ENCODE measurements at places on chromosomes 1 and 21.

- no peak for ATAC-seq
Measured at GRCh38 chr21:42747276-42747701, 93.9 kb downstream of the PDE9A start.

DNA sequence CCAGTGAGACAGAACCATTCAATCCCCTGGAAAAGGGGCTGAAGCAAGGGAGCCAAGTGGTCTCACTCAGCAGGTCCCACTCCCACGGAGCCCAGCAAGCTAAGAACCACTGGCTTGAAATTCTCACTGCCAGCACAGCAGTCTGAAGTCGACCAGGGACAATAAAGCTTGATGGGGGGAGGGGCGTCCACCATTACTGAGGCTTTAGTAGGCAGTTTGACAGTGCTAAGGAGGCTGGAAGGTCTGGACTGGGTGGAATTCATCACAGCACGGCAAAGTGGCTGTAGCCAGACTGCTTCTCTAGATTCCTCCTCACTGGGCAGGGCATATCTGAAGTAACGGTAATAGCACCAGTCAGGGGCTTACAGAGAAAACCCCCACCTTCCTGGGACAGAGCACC is 105.4 kb upstream of the GORAB start:
- no peak for ATAC-seq

DNA sequence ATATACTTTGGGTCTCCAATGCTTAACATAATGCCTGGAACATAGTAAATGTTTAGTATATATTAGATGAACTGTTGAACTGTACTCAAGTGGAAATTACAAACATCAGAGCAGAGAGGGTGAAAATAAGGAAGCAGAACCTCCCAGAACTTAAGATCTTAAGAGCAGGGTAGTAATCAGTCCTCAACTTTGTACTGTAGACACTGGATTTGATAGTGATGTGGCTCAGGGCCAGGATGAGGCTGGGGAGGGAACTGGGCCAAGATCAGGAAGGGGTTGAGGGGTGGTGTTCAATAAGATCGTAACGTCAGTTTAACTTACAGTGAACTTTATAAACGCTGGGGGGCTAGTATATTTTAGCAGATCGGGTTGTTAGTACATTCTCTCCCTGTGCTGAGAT is 15.4 kb downstream of the MPZL1 start:
- ATAC-seq = no peak

DNA sequence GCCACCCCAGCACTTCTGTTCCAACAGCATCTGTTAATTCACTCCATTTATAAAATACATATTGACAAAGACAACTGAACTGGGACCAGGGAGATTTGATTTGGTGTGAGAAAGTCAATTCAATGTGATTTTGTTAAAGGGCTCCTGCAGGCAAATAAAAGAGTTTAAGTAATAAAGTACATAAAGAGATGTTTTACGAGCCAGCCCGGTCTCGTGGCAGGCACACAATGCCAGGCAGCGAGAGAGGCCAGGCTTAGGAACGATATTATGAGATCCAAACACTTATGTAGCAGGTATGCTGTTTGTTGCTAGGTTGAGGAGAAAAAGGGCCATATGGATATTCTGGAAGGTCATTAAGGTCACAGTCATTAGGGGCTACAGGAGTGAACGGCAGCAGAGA is 227.1 kb downstream of the KCTD3 start:
- no peak for ATAC-seq

DNA sequence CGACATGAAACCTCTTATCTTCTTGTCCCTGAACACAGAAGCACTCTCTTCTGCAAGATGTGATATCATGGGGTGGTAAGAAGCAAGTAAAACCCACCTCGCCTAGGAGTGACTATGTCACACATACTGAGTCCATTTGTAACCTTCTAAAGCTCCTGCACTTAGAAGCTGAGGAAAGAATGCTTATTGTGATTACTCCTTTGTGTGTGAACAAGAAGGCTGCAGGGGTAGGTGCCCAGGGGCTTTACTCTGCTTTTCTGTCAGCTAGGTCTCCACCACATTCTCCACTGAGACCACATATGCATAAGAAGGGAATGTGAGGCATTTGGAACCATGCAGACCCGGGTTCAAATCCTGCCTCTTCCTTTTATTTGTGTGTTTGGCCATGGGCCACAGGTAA is 144.3 kb downstream of the DMRTA2 start:
- no peak for ATAC-seq

GRCh38 chr1:110426854-110427253 is 19.4 kb upstream of the LAMTOR5 start:
- no peak for ATAC-seq

- ATAC-seq = no peak
Measured at GRCh38 chr1:116889380-116889779, 20.3 kb upstream of the PTGFRN start.

DNA sequence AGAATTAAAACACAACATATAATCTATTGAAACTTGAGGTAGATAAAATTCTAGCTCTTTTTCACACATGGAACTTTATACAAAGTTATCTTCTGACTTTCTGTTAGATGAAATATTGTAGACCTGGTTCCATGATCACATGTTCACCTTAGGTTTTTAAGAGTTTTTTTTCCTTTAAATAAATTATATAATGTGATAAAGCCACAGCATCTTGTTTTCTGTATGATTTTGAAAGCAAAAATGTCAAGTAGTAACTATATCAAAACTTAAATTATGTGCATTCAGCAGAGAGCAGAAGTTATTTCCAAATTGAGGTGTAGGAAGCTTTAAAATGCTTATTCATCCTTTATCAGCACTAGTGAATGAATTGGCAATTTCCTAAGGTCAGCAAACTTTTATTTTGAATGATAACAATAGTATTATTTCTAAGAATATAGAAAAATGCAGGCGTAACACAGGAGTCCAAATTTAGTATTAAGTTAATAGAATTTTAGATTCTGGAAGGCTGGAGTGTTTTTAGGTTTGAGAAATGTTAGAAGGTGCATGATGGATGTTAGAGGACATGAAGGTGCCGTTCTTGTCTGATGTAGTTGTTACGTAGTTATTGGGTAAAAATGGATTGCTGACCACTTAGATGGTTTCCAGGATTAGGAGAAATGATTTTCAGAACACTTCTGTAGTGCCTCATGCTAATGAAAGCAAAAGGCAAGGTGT is 17.5 kb downstream of the BACH1 start:
- ATAC-seq = no peak

GRCh38 chr1:109295712-109296415 is 10.9 kb downstream of the MYBPHL start:
- no peak for ATAC-seq

GRCh38 chr1:30061292-30062220 is 661.8 kb downstream of the MATN1 start:
- no peak for ATAC-seq

DNA sequence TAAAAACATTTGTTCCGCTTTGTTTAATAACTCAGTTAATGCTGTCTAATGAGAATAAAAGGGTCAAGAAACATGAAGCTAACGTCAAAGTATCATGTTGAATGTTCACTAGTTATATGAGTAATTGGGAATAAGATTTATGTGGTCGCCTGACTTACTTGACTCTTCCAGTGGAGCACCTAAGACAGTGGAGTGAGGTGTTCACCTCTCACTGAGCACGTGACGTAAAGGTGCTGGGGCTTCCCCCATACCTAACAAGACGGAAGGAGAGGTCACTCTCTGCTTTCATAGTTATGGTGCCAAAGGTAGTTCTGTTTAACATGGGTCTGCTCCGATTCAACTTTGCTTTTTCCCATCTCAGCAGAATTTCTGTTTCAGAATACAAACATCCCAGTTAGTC is 686 bp downstream of the KMO start:
- no peak for ATAC-seq

DNA sequence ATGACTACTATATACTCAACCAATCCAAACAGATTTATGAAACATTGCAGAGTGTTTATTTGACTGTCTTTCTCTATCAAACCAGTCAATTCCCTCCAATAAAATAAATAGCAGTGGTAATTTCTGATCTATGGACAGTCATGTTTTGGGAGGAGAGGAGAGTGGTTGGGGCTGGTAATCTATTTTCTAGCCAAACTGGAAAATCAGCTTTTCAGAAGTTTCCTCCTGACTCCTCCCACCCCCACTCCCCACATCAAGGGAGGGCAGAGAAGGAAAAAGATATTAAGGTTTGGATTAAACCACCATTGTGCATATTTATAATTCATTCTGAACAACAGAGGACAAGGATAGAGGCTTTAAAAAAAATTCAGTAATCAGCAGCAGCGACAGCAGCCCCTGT is 69.4 kb upstream of the SOX13 start:
- ATAC-seq = no peak

GRCh38 chr1:229114315-229114714 is 156.6 kb upstream of the RAB4A start:
- peak; percentile 80 for ATAC-seq

DNA sequence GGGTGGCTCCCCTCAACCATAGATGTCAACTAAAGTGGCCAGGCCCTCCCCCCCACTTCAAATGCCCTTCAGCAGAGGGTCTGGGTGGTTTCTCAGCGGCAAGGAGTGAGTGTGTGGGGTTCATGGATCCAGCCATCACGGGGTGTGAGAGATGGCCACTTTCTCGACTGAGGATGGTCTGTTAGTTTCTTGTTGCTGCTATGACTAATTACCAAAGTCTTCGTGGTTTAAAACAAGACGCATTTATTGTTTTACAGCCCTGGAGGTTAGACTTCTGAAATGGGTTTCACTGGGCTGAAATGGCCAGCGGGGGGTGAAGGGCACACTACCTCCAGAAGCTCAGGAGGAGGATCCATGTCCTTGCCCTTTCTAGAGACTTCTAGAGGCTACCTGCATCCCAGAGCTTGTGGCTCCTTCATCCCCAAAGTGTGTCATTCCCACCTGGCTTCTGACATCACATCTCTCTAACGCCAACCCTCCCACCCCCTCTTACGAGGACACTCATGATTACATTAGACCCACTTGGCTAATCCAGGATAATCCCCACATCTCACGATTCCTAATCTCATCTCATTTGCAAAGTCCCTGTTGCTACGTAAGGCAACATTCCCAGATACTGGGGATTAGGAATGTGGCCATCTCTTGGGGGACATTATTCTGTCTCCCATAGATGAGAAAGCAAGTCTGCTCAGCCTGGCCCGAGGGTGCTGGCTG is 53.0 kb downstream of the EPHB2 start:
- ATAC-seq = no peak

- ATAC-seq = peak; percentile 90
Measured at GRCh38 chr1:109298666-109299557, 7.9 kb downstream of the MYBPHL start.

DNA sequence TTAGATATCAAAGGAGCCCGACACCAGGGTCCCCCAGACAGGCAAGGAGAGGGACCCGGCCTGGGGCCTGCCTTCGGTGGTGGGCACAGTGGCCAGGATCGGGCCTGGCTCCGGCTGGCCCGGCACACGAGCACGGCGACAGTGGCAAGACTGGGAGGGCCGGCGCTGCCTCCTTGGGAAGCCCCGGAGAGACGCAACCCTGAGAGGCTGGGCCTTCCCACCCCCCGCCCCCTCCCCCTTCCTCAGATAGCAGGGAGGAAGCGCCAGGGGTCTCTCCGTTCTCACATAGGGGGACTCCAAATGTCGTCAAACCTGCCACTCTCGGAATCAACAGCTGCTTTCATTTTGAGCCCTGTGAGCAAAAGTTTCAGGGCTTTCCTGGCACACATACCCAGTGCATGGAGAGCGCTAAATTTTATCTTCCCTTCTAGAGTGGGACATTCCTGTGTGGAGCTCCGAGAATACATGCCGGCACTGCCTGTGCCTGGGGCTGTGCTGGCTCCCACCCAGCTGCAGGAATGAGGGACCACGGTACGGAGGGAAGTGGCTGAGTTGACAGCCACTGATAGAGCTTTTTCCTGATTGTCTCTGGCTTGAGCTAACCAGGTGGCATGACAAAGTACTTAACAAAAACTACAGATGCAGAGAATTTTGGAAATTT is 62.4 kb downstream of the CD247 start:
- peak; percentile 59 for ATAC-seq

DNA sequence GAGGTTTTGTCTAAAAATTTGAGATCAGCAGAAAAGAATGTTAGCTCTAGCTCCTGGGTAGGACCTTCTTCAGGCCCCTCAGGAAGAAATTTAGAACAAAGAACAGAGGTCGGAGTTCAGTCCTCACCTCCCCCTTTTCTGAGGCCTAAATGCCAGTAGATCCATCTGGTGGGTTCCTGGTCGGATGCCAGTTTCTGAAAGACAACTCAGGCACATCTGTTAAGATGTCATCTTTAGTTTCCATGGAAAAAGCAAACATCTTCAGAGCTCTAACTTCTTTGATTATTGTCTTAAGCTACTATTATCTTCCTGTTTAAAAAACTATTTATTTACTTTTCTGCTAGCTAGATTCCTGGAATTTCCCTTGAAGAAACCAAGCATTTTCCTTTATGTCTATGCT is 37.1 kb upstream of the USP25 start:
- ATAC-seq = no peak

- no peak for ATAC-seq
Measured at GRCh38 chr1:170460414-170461155, 71.4 kb upstream of the GORAB start.

DNA sequence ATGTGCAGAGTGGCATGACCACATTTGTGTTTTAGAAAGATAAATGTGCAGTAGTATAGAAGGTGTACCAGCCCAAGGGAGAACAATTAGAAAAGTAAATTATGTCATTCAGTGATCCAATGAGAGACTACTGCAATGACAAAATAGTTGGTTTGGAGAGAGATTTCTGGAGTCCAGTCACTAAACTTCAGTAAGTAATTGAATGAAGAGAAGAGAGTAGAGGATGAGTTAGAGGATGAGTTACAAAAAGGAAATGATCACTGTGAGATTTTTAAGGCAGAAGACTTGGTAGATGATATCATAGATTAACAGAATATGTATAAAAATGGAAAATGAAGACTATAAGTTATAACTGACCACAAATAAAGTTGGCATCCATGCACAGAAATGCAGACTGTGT is 8.4 kb downstream of the CR2 start:
- no peak for ATAC-seq

DNA sequence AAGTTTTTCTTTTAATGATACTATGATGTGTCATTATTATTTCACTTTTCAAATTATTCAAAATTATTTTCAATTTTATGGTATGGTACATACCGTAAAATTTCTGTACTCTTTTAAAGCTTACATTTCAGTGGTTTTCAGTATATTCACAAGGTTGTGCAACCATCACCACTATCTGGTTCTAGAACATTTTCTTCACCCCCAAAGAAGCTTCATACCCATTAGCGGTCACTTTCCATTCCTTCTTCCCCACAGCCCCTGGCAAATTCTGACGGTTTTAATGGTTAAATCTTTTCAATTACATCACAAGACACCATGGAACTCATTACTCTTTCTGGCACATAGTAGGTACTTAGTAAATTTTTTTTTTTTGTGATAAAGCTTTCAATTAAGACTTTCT is 22.8 kb upstream of the ATP5PO start:
- ATAC-seq = no peak

- peak; percentile 88 for ATAC-seq
Measured at GRCh38 chr1:231395076-231395997, 26.8 kb downstream of the EGLN1 start.

- peak; percentile 41 for ATAC-seq
Measured at GRCh38 chr1:102970496-102971078, 137.7 kb downstream of the COL11A1 start.

DNA sequence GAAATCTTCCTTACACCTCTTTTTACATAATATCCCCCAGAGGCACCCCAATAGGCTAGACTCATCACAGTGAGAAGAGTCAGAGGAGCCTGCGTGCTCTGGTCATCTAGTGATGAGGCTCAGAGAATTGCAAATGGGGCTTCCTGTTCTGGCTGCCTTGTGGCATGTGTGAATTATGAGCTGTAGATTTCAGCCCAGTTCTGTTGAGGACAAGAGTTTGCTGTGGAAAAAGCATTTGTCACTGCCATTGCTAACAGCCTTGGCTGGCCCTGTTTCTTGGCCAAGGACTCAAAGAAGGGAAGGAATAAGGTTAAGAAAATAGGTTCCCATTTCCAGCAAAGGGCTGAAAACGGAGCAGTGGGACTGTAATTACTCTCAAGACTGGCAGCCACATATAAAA is 30.7 kb downstream of the MRAP start:
- peak; percentile 39 for ATAC-seq

Measured in SK-N-SH treated with all-trans-retinoic acid at 6 μM for 48 hours (cell line).